ENCODE measurements at places on chromosomes 5 and 9.

- no peak for DNase-seq
Measured at GRCh38 chr5:18068826-18069225, 434.6 kb downstream of the TAF11L14 start.

- DNase-seq, result no peak
Measured at GRCh38 chr5:119426057-119426456, 26.2 kb upstream of the HSD17B4 start.

- no peak for DNase-seq
Measured at GRCh38 chr9:91693226-91693625, 256.8 kb downstream of the ROR2 start.

- DNase-seq, result no peak
Measured at GRCh38 chr5:91245871-91246270, 137.2 kb downstream of the ARRDC3 start.

GRCh38 chr5:96189028-96189826 is 227.6 kb upstream of the ELL2 start:
- no peak for DNase-seq

- no peak for DNase-seq
Measured at GRCh38 chr5:42626462-42626861, 130.2 kb upstream of the CCDC152 start.

DNA sequence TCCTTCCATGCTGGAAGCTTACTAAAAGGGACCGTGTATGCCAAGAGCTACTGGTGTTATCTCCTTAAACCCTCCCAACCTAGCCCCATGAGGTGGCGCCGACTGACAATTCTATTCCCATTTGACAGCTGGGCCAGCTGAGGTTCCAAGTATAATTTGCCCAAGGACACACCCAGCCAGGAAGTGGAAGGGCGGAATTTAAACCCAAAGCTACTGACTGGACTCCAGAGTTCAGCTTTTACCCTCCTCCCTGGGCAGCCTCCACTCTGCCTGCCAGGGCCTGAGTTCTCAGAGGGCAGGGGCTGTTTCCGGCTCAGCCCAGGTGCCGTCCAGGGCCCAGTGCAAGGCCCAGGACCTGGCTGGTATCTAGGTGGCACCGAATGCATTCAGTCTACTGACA is 71.8 kb downstream of the C9orf50 start:
- no peak for DNase-seq

DNA sequence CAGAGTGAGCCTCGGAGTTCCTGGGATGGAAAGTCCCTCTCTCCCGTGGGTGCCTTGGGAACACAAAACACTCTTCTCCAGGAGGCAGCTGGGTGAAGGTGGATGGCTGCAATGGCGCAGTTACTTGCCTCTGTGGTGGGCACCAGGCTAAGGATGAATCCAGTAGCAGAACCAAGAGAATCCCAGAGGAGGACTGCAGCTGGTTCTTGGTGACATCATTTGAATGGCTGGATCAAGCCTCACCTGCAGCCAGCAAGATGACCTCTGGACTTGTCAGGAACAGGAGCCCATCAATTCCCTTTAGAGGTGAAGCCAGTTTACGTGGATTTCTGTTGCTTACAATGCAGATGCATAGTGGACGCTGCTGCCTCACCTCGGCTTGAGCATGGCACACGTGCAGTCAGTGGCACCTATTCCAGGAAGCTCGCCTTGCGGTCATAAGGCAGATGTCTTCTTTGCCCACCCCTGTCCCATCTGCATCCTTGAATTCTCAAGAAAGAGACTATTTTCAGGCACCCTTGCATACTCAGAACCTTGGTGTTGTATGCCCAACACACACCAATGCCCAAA is 34.1 kb upstream of the ADAMTS2 start:
- no peak for DNase-seq

- DNase-seq, result no peak
Measured at GRCh38 chr9:86093788-86094555, 5.4 kb downstream of the GOLM1 start.

GRCh38 chr9:127102176-127102575 is 20.3 kb downstream of the ANGPTL2 start:
- no peak for DNase-seq

DNA sequence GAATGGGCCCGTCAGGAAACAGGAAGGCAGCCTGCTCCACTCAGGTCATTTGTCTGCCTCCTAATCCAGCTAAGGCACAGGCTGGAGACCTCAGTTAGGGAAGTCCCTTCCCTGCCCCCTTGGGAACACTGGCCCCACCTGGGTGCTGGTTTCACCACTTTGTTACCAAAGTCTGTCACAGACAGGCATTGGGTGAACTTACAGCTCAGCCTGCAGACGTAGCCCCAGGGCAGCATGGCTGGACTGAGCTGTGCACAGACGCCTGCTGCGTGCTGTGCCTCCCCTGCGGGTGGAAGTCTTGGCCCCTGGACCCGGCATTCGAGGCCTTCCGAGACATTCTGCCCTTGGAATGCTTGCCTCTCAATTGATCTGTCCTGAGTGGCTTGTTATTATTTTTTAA is 48.9 kb downstream of the TENT4A start:
- no peak for DNase-seq

- DNase-seq, result no peak
Measured at GRCh38 chr9:17065062-17065461, 69.8 kb upstream of the CNTLN start.

DNA sequence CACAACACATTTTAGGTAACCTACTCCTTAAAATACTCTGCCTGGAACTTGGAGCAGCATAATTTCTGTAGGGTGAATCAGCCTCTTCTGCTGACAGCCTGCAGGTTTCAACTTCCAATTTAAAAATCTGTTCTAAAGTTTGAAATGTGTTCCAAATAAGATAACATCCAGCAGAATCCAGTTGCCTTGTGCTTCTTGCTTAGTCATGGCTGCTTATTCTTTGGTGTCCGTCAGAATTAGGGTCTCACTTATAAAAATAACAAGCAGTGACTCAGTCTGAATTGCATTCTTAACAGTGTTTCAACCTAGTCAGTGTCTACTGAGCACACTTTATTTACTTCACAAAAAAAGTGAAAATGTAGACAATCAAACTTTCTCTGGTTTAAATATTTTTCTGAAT is 3.7 kb downstream of the CDH6 start:
- no peak for DNase-seq

DNA sequence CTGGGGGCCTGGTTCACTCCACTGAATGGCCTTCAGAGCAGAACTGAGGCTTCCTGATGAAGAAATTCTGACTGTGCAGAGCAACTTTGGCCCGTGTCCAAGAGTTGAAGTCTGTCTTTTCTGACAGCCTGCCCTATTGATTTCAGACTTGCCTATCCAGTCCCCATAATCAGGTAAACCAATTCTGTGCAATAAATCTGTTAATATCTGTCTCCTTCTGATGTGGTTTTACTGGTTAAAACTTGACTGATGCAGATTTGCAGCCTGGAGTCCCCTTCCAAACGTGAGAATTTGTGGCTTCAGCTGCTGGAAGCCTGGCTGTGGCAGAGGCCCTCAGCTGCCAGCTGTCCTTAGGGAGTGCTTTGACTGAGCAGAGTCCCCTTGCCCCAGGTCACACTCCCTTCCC is 283.9 kb upstream of the ANKRD55 start:
- DNase-seq, result no peak

GRCh38 chr5:102832445-102832844 is 77.3 kb downstream of the PAM start:
- DNase-seq, result no peak

DNA sequence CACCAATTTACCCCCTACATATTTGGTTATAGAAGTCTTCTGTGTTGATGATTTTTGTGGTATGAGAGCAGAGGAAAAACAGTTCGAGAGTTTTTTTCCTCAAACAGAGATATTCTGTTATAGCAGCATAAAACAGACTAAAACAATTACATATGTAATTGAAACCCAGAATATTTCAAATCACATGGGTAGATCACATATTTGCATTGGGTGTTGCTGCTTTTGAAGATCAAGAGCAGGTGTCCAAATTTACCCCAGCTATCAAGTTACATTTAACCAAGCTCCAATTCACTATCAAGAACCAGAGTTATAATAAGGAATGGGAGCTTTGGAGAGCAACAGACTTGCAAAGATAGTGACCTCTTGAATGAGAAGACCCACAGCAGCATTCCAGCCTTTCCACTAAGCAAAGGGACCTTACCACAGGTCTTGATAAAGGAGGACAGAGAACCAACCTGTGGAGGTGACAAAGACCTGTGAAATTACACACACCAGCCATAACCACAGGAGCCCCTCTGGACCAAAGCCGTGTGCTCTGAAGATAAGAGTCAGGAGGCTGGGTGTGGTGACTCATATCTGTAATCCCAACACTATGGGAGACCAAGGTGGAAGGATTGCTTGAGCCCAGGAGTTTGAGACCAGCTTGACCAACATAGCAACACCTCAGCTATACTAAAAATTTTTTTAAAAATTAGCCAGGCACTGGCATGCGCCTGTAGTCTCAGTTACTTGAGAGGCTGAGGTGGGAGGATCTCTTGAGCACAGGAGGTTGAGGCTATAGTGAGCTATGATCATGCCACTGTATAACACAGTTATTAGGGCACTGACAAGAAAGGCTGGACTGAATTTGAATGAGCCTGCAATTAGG is 4.0 kb upstream of the CCL28 start:
- DNase-seq, result no peak

DNA sequence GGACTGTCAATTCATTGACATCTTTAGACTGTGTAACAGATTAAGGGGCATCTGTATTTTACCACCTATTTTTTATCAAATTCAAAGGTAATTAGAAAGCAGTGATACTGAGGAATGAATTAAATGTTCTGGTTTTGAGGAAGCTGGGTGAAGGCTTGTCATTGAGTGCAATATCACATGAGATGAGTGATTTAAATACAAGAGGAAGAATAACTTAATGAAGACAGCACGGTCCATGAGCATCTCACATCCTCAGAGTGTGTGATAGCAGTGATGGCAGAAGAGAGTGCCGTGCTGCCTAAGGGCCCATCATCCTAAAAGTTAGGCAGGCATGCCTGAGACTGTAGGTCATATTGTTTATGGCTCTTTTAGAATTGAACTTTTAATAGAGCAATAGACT is 263.3 kb downstream of the MAST4 start:
- no peak for DNase-seq

DNA sequence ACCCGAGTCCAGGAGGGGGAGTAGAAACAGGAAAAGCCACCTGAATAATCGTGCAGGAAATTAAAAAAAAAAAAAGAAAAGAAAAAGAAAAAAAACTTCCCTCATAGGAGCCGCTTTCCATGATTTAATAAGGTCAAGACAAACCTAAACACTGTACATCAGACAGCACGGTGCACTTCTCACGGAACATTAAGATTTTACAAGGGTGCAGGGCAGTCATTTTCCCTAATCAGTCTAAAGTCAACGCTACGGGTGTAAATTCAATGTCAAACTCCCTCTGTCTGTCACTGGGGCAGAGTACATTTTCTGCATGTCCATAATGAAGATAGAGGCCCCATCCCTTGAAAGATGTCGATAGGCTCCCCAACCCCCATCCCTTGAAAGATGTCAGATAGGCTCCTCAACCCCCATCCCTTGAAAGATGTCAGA is 139.7 kb downstream of the TSSK1B start:
- DNase-seq, result no peak

- no peak for DNase-seq
Measured at GRCh38 chr5:35745660-35746059, 111.0 kb upstream of the IL7R start.

DNA sequence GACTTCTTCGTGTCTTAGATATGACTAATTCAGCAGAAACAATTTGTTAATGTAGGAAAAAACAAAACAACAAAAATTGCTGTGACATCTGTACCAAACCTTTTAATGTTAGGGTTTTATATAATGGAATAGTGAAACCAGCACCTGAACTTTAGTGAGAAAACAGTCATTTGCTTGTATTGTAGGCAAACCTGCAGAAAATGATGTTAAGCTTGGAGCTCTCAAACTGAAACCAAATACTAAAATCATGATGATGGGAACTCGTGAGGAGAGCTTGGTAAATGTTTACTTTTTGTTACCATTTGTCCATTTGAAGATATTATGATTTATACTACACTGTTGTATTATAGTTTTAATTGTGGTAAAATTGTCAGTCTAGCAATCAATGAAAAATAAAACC is 6.6 kb downstream of the UBLCP1 start:
- DNase-seq, result no peak

DNA sequence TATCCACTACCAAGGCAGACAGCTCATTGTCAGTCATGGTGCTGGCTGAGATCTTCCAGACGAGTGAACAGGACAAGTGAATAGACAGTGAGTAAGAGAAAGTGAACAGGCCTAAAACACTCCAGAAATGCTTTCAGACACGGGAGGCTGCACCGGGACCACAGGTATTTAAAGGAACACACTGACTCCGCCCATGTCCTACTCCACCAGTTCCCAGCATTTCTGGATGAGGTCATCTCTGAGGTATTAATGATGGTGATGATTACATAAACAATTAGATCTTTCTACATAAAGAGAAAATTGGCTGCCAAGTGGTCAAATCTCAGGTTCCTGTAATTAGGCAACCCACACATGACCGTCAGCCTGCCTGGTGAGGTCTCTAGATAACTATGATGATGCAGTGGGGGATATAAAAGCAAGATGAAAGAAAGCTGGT is at the start of gene ACTBL2:
Gene ACTBL2 (minus strand): TSS at position 141 of the 436 bp plus-strand sequence. CDS start 104 bp downstream, at position 37.
- no peak for DNase-seq

GRCh38 chr9:1025131-1025530 is 25.0 kb upstream of the DMRT2 start:
- no peak for DNase-seq

GRCh38 chr5:10424124-10424731 is 17.5 kb upstream of the ROPN1L start:
- DNase-seq, result no peak

GRCh38 chr5:95780597-95780996 is 41.9 kb downstream of the GLRX start:
- DNase-seq, result no peak

- DNase-seq, result no peak
Measured at GRCh38 chr9:117414906-117415331, at the start of gene ASTN2. Gene ASTN2 (minus strand): TSS chr9:117415057. CDS start chr9:117414938, 119 bp downstream.

GRCh38 chr5:113902917-113903660 is 389.6 kb downstream of the YTHDC2 start:
- DNase-seq, result no peak

DNA sequence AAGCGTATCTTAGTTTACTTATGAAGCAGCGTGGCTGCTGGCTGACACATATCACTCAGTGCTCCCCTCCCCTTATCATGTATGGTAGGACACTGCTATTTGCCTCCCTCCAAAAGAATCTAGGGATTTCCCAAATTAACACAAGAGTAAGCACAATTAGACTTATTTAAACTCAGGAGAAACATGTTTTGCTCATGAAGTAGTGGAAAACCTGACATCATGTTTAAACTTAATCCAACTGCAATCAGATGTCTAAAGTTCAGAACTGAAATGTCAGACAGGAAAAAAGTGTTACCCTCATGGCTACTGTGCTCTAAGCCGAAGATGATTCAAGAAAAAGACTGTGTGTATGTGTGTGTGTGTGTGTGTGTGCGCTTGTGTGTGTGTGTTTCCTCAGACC is 324.1 kb upstream of the TNC start:
- DNase-seq, result no peak

DNA sequence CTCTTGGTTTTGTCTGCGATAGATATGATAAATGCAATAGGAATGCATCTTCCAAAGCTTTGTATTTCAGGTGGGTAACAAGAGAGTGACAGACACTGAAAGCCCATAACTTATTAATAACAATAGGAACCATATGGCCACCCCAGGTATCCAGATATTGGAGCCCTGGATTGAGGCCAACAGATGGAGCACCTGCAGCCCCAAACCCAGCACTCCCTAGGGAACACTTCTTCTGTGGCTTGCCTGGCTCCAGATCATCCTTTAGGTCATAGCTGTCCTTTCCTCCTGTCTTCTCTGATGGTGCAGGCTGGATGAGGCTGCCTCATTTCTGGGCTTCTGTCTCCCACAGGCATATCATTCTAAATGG is 5.0 kb upstream of the IL3 start:
- DNase-seq, result no peak

GRCh38 chr9:87681271-87682061 is 44.5 kb upstream of the CTSL start:
- no peak for DNase-seq
